Stimulated activated CD4-positive, alpha-beta T cell treated with anti-CD3 and anti-CD28 coated beads, Interleukin-1b, Interleukin-23, amount 100 ng/mL, for 1 hour (primary cell): ENCODE measurements at places on chromosomes 3 and 15.

DNA sequence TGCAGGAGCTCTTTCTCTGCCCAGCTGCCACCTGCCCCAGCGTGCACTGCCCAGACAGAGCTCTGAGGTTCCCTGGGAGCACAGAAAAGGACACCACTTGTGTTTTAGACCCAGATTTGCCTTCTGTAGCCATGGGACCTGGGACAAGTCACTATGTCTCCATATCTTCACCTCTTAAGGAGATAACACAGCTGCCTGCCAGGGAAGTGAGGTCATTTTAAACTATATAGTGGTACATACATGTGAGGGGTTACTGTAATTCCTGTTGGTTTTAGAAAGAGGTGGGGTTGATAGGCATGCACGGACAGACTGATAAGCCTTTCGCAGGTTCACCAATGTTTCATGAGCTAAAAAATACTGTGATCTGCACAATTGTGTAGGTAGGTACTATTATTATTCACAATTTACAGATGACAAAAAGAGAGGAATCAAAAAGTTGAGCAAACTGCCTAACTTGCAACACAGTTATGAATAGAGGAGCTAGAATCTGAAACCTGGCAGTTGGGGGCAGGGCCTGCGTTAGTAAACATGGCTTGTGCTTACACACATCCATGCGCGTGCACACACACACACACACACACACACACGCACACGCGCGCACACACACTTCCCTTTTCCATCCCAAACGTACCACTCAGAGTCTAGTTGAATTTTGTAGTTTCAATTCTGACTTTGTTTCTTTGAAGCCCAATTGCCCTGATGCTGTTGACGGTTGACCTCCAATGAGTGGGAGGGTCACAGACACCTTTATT lies 193.6 kb downstream of the FAM43A start:
- no peak for DNase-seq

GRCh38 chr15:56765251-56765650 lies 31.9 kb upstream of the ZNF280D start:
- DNase-seq = no peak

- DNase-seq = no peak
Measured at GRCh38 chr3:195172039-195172684, 98.8 kb downstream of the XXYLT1 start.

GRCh38 chr3:85228966-85229365 lies 270.2 kb downstream of the CADM2 start:
- DNase-seq = no peak

DNA sequence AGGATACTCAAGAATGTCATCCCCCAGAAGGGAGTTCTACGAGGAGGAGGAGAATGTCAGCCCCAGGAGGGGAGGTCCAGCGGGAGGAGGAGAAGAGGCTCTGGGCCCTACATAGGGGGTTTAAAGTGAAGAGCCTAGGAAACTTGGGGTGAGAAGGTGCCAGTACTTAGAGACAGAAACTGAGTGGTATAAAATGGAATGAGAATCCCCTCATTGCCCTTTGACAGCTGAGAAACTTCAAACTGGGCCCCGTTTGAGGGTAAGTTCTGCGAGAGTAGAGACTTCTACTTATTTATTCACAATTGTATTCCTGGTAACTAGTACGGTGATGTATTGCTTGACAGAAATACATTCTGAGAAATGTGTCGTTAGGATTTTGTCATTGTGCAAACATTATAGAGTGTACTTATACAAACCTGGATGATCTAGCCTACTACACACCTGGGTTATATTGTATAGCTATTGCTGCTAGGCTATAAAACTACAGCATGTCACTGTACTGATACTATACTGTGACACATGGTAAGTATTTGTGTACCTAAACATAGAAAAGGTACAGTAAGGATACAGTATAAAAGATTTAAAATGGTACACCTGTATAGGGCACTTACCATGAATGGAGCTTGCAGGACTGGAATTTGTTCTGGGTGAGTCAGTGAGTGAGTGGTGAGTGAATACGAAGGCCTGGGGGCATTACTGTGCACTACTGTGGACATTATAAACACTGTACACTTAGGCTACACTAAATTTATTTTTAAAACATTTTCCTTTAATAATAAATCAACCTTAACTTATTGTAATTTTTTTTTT lies 62.0 kb downstream of the TSC22D2 start:
- no peak for DNase-seq

- no peak for DNase-seq
Measured at GRCh38 chr3:19970327-19970726, 23.4 kb downstream of the RAB5A start.

- no peak for DNase-seq
Measured at GRCh38 chr3:39531066-39531465, 63.6 kb downstream of the MOBP start.

DNA sequence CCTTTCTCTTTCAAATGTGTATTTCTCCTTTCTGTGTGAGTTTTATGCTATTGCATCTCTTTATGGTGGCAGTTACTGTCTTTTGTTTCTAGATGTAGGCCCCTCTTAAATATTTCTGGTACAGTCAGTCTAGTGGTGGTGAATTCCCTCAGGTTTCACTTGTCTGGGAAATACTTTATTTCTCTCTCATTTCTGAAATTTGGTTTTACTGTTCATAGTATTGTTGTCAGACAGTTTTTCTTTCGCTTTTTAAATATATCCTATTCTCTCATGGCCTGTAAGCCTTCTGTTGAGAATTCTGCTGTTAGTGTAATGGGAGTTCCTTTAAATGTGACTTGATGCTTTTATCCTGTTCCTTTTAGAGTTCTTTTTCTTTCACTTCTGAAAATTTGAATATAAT lies 874.0 kb downstream of the PLOD2 start:
- no peak for DNase-seq

DNA sequence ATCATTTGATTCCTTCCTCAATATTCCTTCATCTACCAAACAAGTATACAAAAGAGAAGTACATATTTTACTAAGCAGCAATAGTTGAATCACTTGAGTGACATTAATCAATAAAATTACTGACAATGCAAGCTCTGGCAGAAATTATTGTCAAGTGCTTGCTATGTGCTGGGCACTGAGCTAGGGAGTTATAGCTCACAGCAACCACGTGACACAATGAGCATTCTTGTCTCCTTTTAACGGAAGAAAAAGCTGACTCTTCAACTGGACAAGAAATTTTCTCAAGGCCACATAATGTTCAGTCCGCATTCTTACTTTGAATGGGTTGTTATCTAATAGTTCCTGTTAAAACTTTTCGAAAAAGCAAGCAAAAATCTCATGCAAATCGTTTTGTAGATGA lies 500.1 kb downstream of the PYDC2 start:
- no peak for DNase-seq

GRCh38 chr3:129128357-129129155 lies 7.0 kb upstream of the RAB43 start:
- DNase-seq = no peak

- DNase-seq = no peak
Measured at GRCh38 chr3:145898487-145898886, 262.5 kb downstream of the PLOD2 start.

DNA sequence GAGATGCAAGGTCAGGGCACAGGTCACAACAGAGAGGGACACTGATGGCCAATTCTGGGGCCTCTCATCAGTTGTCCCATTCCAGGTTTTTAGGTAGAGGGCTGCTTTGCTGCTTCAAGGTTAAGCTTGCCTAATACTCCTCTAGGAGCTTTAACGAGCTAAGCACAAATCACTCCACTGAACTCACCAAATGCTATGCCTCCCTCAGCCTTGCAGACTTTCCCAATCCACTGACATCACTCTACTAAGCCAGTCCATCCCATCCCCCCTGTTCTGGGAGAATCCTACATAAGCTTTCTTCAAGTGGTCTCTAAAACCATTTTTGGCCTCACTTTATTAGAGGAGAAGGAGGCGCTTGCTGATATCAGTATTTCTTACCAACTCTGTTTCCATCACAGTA lies 24.8 kb upstream of the PDCD6IP start:
- no peak for DNase-seq

- DNase-seq = no peak
Measured at GRCh38 chr3:66394019-66394752, 106.6 kb downstream of the LRIG1 start.

GRCh38 chr15:58249646-58250312 lies 111.6 kb downstream of the AQP9 start:
- no peak for DNase-seq

- no peak for DNase-seq
Measured at GRCh38 chr3:186824430-186825139, 17.9 kb upstream of the ADIPOQ start.

DNA sequence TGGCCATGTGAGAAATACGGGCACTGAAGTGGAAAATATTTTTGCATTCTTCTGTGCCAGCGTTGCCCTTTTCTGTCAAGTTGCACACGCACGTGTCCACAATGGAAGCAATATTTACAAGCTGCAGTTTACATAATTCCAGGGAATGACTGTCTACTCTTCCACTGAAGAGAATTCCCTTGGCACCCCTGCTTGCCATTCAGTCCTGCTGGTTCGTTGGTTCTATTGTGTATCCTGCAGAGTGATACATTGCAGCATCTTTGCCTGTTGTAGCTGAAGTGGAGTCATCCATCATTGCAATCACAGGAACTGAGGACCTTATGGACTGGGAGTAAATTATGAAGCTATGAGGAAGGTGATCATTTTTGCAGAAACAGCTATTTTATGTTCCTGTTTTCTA lies 759.4 kb downstream of the ROBO2 start:
- no peak for DNase-seq

GRCh38 chr15:61084472-61084871 lies 144.6 kb downstream of the RORA start:
- no peak for DNase-seq

- DNase-seq = no peak
Measured at GRCh38 chr15:41004490-41004889, 51.2 kb downstream of the CHAC1 start.

DNA sequence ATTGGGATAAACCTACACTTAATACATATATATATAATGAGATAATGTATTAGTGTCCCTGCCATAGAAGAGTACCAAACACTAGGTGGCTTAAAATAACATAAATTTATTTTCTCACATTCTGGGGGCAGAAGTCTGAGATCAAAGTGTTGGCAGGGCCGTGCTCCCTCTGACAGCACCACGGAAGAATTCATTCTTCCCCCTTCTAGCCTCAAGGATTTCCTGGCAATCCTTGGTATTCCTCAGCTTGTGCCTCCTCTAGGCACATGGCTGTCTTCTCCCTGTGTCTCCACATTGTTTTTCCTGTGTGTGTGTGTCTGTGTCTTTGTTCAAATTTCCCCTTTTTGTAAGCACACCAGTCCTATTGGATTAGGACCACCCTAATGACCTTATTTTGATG lies 115.2 kb upstream of the AGBL1 start:
- DNase-seq = no peak

GRCh38 chr15:101204739-101205535 lies 46.9 kb downstream of the CHSY1 start:
- DNase-seq = no peak

- no peak for DNase-seq
Measured at GRCh38 chr15:80081390-80081789, 21.9 kb downstream of the ZFAND6 start.
